Myocyte (in vitro differentiated cells): ENCODE measurements at places on chromosomes 2 and 18.

DNA sequence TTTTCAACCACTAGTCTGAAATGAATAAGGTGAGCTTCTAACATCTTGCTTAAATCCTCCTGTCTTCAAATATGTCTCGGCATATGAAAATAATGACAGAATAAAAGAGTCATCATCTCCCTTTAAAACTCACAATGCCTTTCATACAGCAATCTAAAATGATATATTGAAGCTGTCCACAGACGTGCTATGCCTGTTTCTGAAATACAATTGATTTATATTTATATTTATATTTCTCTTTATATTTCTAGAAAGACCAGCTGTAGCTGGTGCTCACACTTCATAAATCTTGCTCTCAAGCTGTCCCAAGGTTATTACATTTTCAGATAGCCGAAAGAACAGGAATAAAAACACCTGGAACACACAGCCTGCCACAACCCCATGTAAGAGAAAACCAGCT is 11.1 kb downstream of the MBP start:
- no peak for DNase-seq

- DNase-seq, result no peak
Observed at GRCh38 chr18:39019989-39020388, 1454.4 kb upstream of the CELF4 start.

GRCh38 chr18:25350489-25351251 is 1.3 kb downstream of the ZNF521 start:
- DNase-seq, result peak; percentile 81

DNA sequence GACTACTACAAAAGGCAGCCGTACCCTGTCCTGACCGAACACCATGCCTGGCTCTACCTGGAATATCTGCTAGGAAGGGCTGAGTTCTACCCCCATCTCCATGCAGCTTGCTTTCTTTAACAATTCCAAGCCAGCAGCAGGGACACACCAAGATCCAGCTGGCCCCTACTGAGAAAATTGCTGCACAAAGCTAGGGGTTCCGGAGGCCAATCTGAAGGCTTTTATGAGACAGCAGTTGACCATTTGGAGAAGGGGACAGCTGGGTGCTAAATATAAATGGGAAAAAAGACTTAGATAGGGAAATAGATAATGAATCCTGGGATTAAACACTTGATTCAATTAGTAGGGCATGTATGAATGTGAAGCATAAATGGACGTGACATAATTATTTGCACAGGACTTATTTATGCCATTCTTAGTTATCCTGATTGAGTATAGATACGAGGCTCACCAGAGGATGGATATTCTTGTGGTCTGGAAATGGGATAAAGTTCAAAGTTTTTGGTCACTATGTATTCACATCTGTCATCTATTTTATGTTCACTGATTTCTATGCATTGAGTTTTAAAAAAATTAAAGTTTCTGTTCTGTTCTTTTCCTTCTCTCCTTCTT is 204.0 kb downstream of the ZNF521 start:
- peak; percentile 63 for DNase-seq

GRCh38 chr2:88077080-88077479 is 9.5 kb downstream of the SMYD1 start:
- peak; percentile 86 for DNase-seq

- no peak for DNase-seq
Observed at GRCh38 chr2:26809876-26810577, 24.2 kb downstream of the CENPA start.

- DNase-seq, result no peak
Observed at GRCh38 chr18:68480196-68480595, 234.7 kb downstream of the TMX3 start.

DNA sequence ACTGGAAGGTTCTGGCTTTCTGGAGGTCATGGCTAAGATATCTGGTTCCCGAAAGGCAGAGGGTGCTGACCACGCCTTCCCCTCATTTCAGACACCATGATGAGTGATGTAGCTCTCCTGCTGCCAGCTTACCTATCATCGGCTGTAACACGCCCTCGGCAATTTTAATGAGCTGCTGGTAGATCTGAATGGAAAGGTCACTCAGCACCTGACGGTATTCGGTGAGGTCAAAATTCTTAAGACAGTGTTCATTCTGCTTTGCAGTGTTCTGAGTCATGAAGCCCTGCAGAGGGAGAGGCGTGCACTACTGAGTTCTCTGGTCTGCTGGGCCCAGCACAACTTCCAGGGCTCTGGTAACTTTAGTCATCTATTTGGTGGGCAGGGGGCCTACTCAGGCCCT is 25.7 kb upstream of the ACAA2 start:
- DNase-seq, result peak; percentile 61

DNA sequence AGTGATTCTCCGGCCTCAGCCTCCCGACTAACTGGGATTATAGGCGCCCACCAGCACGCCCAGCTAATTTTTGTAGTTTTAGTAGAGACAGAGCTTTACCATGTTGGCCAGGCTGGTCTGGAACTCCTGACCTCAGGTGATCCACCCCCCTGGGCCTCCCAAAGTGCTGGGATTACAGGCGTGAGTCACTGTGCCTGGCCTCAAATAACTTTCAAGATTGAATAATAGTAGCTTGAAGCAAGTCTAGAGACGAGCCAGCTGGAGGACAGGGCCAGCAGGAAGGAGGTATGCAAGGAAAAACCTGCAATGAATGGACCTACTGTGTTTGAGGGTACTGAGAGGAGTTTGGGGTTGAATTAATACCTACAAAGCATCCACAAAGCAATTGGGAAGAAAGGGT is 87.5 kb downstream of the MSH2 start:
- no peak for DNase-seq

GRCh38 chr18:2874765-2875164 is 28.0 kb downstream of the EMILIN2 start:
- no peak for DNase-seq

GRCh38 chr2:175275539-175275938 is 94.0 kb upstream of the ATP5MC3 start:
- DNase-seq, result no peak

GRCh38 chr2:36530983-36531354 is 67.0 kb downstream of the FEZ2 start:
- DNase-seq, result peak; percentile 28

GRCh38 chr2:180356676-180357075 is 349.6 kb upstream of the CWC22 start:
- no peak for DNase-seq

- DNase-seq, result no peak
Observed at GRCh38 chr18:13302040-13302439, 83.5 kb downstream of the LDLRAD4 start.

DNA sequence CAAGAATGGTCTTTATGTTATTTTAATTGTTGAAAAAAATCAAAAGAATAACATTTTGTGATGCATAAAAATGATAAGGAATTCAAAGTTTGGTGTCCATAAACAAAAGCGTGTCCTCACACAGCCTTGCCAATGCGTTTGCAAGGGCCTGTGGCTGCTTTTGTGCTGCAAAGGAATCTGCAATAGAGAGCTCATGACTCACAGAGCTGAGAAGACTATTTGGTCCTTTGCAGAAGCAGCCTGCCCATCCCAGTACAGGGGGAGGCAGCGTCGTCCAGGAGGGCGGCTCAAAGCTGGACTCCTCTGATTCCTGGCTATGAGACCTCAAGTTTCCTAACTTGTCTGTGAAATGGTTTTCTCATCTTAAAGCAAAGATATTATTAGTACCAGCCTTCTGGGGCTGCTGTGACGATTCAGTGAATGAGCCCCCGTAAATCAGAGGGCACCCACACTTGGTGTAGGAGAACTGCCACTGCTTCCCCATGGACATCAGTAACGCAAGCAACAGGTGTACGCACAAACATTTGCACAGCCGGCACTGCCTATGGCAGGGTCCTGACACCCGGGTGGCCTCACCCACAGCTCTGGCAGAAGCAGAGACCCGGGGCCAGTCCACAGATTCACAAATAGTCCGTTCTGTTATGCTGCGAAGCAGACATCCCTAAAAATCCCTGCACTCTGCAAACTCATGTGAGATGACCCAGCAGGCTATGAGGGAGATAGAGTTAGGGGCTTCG is 70.6 kb upstream of the ASAP2 start:
- peak; percentile 18 for DNase-seq

GRCh38 chr2:190829642-190830041 is 51.0 kb upstream of the GLS start:
- no peak for DNase-seq

DNA sequence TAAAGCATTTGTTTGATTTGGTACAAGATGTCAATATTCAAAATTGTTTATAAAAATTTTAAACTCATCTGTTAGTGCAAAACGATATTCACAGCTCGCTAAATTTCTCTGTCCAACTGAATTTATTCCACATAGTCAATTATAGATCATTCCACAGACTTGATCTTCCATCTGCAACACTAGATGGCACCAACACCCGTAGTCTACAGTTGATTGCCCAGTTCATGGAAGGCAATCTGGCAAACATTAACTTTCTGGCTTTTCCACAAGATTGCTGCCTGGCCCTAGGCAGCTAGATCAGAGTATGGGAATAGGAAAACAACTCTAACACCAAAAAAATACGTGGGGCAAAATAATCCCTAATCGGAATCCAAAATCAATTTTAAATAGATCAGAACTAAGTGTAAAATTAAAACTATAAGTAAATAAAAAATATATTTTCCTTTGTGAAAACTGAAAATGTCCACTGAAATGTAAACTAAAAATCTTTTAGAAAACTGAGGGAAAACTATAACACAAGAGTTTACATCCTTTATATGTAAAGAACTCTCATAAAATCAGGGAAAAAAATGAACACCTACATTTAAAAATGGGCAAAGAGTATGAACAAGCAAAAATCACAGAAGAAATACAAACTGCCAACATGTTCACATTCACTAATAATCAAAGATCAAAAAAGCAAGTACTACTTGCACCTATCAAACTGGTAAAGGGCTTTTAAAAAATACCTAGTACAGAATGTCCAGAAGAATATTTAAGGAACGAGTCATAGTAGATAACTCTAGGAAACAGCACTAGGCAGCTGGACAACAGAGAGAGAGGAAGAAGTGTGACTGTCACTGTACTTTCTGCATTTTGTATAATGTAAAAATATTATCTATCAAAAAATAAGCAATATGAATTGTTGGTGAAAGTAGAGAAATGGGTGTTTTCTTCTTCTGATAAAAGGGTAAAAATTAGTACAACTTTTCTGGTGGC is 35.0 kb downstream of the RTN4 start:
- DNase-seq, result peak; percentile 72

- no peak for DNase-seq
Observed at GRCh38 chr2:225276207-225276606, 123.3 kb upstream of the NYAP2 start.

GRCh38 chr2:157441072-157441454 is 2.8 kb downstream of the CYTIP start:
- DNase-seq, result peak; percentile 36

DNA sequence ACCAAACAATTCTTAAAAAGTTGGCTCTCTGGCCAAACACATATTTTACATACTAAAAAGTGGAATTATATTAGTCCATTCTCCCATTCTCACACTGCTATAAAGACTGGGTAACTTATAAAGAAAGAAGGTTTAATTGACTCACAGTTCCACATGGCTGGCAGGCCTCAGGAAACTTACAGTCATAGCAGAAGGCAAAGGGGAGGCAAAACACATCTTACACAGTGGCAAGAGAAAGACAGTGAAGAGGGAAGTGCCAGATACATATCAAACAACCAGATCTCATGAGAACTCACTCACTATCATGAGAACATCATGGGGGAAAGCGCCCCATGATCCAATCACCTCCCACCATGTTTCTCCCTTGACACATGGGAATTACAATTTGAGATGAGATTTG is 42.6 kb downstream of the EDAR start:
- DNase-seq, result no peak

- no peak for DNase-seq
Observed at GRCh38 chr18:3830604-3831003, 380.6 kb downstream of the TGIF1 start.

DNA sequence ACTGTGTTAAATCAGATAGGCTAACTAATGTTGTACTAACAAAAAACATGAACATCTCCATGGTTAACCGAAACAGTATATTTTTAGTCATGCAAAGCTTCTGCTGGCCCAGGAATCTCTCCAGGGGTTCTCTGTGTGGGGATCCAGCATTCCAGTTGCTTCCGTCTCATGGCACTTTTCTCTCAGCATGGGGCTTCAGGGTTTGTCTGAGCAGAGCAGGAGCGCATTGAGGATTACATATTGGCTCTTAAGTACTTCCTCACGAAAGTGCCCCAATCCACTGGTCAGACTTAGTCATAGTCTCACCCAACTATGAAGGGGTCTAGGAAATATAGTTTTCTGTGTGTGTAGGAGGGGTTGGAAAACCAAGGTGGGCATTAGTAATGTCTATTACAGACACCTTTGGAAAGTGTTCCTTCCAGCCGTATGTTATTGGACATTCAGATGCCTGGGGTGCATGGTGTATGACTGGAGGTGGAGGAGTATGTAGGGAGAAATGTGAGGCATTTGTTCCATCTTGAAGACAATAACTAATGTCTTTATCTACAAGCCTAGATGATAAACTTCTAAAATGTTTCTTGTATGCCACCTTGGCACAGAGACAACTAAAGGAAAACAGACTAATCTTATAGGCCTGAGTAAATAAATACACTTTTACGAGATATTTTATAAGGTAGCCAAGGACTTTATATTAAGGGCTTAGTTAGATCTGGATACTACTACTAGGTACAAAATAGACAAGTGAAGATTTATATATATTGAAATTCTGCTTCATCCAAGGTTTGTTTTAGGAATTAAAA is 123.8 kb upstream of the ZEB2 start:
- DNase-seq, result no peak

DNA sequence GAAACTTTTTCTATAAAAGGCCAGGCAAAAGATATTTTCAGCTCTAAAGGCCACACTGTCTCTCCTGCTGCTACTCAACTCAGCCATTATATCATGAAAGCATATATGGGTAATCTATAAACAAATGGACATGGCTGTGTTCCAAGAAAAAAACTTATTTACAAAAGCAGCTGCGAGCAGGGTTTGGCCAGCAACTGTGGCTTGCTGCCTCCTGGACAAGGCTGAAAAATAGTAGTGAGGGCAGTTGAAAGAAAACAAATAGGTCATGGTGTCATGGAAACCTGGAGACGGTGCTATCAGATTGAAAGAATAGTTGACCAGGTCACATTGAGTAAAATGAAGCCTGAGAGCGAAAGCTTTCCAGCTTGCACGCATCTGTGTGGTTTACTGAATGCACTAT is 89.2 kb upstream of the LRATD1 start:
- peak; percentile 26 for DNase-seq

DNA sequence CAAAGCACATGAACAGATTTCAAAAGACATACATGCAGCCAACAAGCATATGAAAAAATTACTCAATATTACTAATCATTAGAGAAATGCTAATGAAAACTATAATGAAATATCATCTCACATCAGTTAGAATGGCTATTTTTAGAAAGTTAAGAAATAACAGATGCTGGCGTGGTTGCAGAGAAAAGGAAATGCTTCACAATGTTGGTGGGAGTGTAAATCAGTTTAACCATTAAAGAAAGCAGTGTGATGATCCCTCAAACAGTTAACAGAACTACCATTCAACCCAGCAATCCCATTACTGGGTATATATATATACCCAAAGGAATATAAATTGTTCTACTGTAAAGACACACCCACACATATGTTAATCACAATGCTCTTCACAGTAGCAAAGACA is 117.7 kb upstream of the SETBP1 start:
- no peak for DNase-seq

GRCh38 chr2:7363906-7364305 is 446.7 kb downstream of the RNF144A start:
- DNase-seq, result no peak
